ENCODE measurements at places on chromosomes 12 and 14.

- DNase-seq, result no peak
These were observed 4.7 kb upstream of the EIF2S3B start for GRCh38 chr12:10501030-10501429.

- DNase-seq, result no peak
These were observed 27.5 kb upstream of the C14orf180 start for GRCh38 chr14:104551851-104552737.

DNA sequence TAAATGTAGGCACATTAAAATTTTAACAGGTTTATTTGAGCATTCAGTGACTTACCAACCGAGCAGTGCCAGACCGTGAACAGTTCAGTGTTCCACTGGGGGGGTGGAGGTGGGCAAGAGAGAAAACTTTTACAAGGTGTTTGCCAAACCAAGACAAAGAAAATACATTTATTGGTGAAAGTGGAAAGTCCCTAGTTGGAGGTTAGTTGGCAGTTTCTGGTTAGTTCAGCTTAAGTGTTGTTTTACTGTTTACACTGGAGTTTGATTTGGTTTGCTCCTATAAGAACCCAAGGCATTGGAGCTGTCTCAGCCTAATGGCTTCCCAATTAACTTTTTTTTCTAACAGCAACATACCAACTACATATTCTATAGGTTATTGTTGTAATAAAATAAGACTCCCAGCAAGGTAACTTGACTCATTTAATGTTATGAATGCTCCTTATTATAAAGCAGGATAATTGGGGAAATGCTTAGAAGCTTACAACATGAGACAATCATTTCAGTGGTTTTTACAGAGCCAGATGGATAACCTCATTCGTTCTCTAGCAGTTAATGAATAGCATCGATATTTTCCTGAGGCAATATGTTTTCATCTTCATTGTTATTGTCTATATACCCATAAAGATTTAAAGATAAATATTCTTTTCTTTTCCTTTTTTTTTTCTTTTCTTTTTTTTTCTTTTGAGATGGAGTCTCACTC is 115.8 kb downstream of the ETNK1 start:
- no peak for DNase-seq

DNA sequence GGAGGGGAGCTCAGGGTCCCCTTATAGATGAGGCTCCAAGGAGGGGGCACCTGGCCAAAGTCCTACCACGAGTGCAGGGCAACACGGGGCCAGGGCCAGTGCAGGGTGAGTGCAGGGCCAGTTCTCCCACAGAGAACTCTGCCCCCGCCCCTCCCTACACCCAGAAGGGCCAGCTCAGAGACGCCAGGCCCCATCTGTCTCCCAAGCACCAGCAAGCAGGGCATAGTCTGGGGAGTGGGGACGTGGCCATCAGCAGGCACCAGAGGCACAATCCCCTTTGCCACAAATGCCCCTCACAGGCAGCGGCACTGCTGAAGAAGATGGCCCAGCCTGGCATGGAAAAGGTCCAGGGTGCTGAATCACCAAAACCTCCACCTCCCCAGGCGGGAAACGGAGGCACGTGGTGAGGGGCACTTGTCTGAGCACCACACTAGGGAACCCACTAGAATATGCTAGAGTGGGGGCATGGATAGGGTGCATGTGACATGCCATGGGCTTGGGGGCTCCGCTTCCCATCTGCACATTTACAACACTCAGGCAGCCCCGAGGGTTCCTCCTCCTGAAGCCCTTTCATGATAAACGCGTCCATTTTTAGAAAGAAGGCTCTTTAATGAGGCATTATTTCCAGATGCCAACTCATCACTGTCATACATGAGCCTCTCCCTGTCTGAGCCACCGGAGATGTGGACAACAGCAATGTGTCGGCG is 17.8 kb downstream of the CCDC85C start:
- DNase-seq, result no peak

DNA sequence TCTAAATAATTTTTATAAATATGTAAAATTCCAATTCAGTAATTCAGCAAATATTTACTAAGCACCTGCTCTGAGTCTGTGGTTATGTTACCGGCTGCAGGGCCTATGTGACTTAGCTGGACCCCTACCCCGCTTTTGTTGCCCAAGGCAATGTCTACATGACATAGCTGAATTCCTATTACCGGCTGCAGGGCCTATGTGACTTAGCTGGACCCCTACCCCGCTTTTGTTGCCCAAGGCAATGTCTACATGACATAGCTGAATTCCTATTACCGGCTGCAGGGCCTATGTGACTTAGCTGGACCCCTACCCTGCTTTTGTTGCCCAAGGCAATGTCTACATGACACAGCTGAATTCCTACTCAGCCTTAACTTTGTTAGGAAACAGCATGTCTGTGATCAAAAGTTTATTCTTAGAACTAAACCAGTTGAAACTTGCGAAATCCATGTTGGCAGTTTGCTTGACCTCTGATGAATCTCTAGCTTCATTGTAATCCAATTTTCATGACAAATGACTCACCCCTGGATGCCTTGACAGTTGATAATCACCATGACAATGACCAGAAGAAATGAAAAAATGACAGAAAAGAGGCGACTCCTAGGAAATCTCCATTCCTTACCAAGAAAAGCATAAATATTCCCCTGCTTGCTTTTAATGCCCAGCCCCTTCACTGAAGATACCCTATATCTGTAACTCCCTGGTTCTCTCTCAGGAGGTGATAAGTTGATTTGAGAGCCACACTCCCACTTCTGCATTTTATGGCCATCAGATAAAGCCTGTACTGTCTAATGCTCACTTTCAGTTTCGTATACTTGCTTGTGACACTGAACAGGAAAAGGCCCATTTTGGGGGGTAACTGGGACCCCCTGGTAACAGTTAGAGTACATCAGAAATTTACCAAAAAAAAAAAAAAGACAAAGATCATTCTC is 148.4 kb upstream of the SYT10 start:
- DNase-seq, result peak; percentile 29

DNA sequence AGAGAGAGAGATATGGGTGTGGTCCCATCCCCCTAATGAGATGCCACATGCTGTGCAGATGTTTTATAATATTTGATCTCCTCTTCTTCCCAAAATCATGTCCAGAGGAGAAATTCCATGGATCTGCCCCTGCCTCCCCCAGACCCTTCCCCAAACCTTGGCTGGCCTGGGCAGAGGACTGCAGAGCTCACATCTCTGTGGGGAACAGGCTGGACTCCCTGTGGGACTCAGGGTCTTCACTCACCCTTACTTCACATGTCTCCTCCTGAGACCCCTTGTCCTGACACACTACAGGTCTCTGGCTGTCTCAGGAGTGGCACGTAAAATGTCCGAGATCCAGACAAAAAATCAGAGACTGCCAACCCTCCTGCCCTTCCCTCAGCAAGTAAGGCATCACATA is 76.0 kb upstream of the CAPRIN2 start:
- DNase-seq, result no peak

DNA sequence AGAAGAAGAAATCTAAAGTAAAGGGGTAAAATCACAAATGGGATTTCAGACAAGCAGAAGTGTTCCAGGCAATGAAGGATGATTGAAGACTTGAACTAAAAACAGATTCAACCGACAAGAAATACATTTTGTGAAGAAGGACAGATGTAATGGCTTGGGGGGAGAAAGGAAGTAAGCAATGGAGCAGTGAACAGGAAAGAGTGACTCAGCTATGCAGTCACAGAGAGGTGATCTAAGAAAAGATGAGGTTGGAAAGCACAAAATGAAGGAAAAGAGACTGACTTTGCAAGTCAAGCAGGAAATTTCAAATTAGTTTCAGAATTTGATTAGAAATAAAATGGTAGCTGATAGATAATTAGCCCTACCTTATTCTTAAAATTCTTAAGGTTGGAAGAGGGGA is 66.5 kb downstream of the PUS7L start:
- no peak for DNase-seq

DNA sequence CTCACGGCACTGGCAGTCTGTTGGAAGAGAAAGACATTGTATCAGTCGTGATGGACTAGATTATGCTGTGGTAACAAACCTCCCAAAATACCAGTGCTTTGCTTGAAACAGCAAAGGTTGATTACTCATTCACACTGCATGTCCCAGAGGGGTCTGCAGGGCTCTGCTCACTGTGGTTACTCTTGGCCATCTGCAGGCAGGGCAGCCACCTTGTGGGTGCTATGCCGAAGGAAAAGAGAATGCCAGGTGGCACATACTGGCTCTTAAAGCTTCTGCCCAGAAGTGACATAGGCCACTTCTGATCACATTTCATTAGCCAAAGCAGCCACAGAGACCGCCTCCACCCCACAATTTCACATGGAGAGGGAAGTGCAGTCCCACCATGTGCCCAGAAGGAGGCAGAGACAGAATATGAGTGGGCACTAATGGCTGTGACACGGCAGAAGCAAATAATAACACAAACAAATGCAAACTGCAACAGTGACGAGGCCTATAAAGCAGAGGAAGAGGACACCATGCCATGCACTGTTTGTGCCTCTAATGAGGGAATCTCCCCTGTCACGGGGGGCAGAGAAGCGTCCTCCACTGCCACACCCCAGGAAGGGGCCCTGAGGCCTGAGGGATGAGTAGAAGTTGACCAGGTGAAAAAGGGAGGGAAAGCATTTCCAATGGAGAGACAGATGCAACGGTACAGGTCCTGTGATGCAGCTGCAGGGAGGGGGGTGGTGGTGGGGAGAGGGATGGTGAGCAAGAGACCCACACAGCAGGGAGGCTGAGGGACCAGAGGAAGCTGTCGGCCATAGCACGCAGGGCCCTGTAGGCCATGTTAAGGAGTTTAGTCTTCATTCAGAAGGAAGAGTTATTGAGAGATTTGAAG is 51.7 kb upstream of the KICS2 start:
- DNase-seq, result peak; percentile 20

GRCh38 chr12:131194166-131194565 is 240.5 kb downstream of the ADGRD1 start:
- no peak for DNase-seq

DNA sequence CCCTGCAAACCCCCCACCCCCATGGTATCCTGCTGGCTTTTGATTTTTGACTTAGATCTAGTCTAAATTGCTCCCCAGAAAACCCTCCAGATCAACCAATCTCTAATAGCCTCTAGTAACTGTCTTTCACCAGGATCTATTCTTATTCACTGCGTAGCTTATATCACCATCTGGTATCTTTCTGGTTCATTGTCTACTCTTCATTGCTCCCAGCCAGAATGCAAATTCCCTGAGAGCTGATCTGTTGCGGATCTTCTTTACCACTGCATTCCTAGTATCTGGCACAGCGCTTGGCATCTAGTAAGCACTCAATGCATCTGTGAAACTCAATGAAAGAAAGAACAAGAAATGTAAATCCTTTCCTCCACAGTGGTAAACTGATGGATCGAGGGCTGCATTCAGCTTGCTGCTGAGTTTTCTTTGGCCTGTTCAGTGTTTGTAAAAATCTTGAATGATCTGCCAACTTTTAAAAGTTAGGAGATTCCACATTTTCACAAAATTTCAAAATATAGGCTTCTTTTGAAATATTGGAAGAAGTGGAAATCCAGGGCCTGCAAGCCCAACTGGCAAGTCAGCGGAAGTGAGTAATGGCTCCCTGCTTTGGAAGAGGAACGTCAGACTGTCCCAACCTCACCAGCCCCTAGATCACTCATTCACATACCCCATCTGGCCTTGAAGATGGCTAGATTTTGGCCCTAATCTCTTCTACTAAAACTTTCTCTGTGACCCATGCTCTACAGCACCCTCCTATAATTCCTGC is 274.2 kb downstream of the SSPN start:
- DNase-seq, result no peak

DNA sequence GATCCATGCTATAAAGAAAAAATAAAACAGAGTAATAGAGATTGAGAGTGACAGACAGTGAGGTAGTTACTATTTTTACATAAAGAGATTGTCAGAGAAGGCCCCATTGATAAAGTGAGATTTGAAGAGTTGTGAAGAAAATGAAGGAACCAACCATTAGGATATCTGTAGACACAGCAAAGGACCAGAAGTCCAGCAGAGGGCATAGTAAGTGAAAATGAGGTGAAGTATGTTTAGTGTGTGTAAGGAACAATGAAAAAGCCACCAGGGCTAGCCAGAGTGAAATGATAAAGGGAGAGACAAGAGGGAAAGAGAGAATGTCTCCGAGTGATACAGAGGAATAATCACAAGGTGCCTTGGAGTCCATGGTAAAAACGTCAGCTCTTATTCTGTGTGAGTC is 411.0 kb downstream of the NELL2 start:
- no peak for DNase-seq

- DNase-seq, result no peak
These were observed 840 bp downstream of the MRPL52 start for GRCh38 chr14:22830443-22831010.

GRCh38 chr12:109093022-109093918 is at the start of gene ALKBH2:
ALKBH2 (minus strand) TSS chr12:109093472; CDS start chr12:109092786, 686 bp downstream.
- DNase-seq, result peak; percentile 96

DNA sequence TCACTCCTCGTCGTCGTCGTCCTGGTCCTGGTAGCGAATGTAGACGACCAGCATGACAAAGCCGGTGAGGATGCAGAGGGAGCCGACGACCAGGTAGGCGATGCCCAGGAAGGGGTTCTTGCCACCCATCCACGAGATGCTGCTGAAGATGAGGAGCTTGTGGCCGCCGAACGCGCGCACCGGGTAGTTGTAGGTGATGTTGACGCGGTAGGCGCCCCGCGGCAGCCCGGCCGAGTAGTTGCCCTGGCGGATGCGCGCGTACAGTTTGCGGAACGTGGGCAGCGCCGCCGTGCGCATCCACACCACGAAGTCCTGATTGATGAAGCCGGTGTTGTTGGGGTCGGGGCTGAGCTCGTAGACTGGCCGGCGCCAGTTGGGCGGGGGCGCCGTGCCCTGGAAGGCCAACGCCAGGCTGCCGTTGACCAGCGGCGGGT is 1.0 kb downstream of the TMEM30B start:
- DNase-seq, result no peak

GRCh38 chr12:12290206-12290605 is 23.4 kb upstream of the LRP6 start:
- DNase-seq, result no peak

GRCh38 chr14:45698462-45699134 is 445.6 kb upstream of the MIS18BP1 start:
- DNase-seq, result peak; percentile 3

DNA sequence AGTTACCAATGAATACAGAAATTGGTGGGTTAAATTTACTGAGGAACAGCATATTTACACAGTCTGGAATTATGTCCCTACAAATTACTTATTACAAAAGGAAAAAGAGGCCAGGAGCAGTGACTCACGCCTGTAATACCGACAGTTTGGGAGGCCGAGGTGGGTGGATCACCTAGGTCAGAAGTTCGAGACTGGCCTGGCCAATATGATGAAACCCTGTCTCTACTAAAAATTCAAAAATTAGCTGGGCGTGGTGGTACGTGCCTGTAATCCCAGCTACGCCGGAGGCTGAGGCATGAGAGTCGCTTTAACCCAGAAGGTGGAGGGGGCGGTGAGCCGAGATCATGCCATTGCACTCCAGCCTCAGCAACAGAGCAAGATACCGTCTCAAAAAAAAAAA is 52.6 kb downstream of the HECTD1 start:
- DNase-seq, result no peak

DNA sequence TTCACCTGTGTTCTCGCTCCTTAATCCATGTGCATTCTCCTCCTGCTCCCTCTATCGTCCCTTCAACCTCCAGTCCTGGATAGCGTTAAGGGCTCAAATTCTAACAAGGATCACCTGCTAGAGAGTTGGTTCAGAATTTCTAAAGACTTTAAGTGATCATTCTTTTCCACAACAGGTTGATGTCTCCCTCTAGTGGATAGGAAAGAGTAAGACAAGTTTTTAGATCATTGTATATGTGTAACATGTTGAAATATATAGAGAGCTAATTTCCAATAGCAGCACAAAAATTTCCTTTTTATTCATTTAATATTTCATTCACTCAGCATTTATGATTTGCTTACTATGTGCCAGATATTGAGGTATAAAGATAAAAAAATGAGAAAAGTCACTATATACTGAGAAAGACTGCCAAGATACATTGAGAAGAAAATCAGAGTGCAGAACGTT is 9.3 kb upstream of the ESR2 start:
- peak; percentile 11 for DNase-seq

Measured in RPMI8226 (cell line).